ENCODE measurements at places on chromosomes 5 and 9.

- no peak for DNase-seq
Observed at GRCh38 chr9:128341435-128341849, 1.1 kb downstream of the SLC27A4 start.

- DNase-seq: no peak
Observed at GRCh38 chr9:126500600-126501382, 112.9 kb upstream of the LMX1B start.

GRCh38 chr5:56564541-56565282 is 250.6 kb upstream of the MAP3K1 start:
- DNase-seq: no peak

GRCh38 chr5:171855798-171856763 is 70.5 kb downstream of the SMIM23 start:
- no peak for DNase-seq

GRCh38 chr5:42994246-42994554 is 45.9 kb downstream of the ANXA2R start:
- no peak for DNase-seq

GRCh38 chr9:93698140-93698908 is 121.9 kb downstream of the PHF2 start:
- DNase-seq: no peak

GRCh38 chr9:104905153-104905901 is 22.6 kb downstream of the ABCA1 start:
- DNase-seq: no peak

DNA sequence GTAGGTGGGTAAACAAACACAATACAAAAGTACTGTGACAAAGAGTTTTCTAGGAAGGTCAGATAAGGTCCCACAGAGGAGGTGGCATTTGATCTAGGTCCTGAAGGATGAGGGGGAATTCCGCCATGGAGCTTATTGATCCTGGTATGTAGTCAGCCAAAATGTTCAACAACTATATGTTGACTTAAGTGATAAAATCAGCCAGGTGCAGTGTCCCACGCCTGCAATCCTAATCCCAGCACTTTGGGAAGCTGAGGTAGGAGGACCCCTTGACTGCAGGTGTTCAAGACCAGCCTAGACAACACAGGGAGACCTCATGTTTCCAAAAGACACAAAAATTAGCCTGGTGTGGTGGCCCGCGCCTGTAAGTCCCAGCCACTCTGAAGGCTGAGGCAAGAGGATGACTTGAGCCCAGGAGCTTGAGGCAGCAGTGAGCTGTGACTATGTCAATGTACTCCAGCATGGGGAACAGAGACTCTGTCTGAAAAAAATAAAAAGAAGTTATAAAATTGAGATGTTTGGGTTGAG is 46.4 kb upstream of the PLIN2 start:
- no peak for DNase-seq

DNA sequence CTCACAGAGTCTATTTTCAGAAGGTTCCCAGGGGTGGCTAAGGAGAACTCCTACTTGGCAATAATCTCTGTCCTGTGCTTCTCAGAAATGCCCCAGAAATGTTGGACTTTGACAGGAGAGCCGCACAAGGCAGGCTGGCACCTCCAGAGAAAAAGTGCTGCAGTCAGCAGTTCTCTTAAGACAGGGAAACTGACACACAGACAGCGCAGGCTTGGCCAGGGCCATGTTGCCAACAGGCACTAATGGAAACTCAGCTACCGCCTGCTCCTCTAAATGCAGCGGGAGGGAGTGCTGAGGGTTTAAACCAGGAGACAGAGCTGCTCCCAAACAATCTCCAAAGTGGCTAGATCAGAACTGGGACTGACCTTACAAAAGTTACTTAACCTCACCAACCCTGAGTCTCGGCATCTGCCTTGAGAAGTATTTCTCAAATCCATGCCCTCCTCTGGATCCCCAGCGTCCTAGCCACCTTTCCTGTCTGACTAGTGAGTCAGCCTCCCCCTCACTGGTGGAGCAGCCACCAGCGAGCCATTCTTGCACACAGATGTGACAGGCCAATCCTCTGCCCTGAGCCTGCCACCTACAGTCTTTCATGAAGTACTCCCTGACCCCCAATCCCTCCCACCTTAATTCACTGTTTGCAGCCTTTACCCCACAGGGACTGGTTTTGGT is 186.4 kb downstream of the CDK5RAP2 start:
- no peak for DNase-seq

GRCh38 chr5:123700624-123701287 is 188.8 kb downstream of the CSNK1G3 start:
- DNase-seq: no peak
